Activated CD4-positive, alpha-beta T cell treated with anti-CD3 and anti-CD28 coated beads for 36 hours (primary cell): ENCODE measurements at places on chromosomes 4 and X. TPM values are rescaled to one million over a fixed set of nuclear protein-coding genes. Genes with fewer than 3 reads are reported as not detected.
A peak's percentile ranks its signal among the peaks of the same experiment; 100 is the strongest.

SERPINA7 gene
- total RNA-seq, result not detected

SMIM10L2A gene
- 0.16 TPM for total RNA-seq

- H3K36me3 ChIP-seq, result peaks cover 28% of the 10 kb centered on the region
- H3K27ac ChIP-seq, result peak overlapping the region; percentile 78
- no peak for DNase-seq
- H3K27me3 ChIP-seq, result no peaks in the 10 kb centered on the region
These were observed 9.2 kb downstream of the RFC1 start for GRCh38 chr4:39357002-39357401.

DNA sequence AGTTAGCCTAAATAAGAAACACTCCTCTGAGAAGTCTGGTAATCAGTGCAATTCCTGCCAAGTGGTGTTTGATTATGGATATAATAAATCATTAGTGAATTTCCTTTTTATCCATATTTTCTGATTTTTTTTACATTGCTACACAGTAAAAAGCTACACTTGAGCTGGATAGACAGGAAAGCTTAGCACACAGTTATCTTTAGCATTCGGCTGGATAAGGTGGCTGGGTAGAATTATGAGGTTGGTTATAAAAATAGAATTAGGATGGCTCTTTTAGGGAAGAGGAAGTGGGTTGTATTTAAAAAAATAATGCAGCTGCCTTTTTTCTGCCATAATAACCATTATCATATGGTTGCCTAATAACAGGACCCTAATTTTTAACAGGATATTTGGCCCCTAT lies 460.6 kb downstream of the NAF1 start:
- H3K4me1 ChIP-seq, result no peaks in the 10 kb centered on the region
- no peaks in the 10 kb centered on the region for H3K36me3 ChIP-seq
- H3K27ac ChIP-seq, result no peak overlapping the region
- no peak for DNase-seq

DNA sequence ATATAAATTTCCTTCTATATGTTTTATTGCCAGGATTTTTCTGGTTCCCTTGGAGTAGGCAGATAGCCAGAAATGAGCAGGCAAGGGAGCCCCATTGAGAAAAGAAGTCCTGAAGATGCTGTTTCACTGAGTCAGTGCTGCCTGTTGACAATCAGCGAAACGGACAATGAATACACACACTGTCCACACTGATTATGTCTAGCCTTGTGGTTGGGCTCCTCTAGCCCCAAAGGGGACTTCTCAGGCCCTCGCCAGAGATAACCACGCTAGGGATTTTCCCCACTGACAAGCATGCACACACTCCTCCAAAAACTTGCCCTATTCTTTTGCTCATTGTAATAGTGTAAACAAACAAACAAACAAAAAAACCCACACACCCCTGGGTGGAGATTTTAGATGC lies 369.3 kb downstream of the DMD start:
- DNase-seq, result no peak
- H3K27ac ChIP-seq, result no peak overlapping the region
- H3K4me3 ChIP-seq, result no peak overlapping the region
- H3K27me3 ChIP-seq, result no peaks in the 10 kb centered on the region

- no peak overlapping the region for H3K27ac ChIP-seq
- H3K36me3 ChIP-seq, result no peaks in the 10 kb centered on the region
- H3K4me1 ChIP-seq, result no peaks in the 10 kb centered on the region
- H3K27me3 ChIP-seq, result peaks cover 18% of the 10 kb centered on the region
These were observed 64.5 kb upstream of the FRAS1 start for GRCh38 chr4:77992581-77992980.

DNA sequence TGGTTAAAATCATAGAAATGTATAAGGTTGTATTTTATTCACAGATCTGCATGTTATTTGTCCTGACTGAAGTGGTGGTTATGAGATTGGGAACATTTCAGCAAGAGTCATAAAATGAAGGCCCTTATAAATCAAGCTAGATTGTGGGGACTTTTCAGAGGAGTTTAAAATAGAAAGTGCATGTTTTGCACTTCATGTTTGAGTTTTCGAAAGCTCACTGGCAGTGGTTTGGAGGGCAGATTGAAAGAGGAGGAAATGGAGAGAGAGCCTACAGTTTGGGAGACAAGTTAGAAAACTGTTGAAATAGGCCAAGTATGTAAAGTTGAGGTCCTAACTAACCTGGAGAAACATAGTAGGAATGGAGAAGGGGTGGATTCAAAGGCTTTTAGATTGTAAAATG lies 124.9 kb downstream of the KDM6A start:
- H3K27ac ChIP-seq, result peak overlapping the region; percentile 85
- peak overlapping the region; percentile 13 for H3K4me3 ChIP-seq
- peaks cover 28% of the 10 kb centered on the region for H3K36me3 ChIP-seq
- peaks cover 66% of the 10 kb centered on the region for H3K4me1 ChIP-seq

GRCh38 chr4:41750121-41750625 lies 1.6 kb upstream of the PHOX2B start:
- H3K36me3 ChIP-seq, result peaks cover 2% of the 10 kb centered on the region
- no peak overlapping the region for H3K27ac ChIP-seq
- peaks cover 71% of the 10 kb centered on the region for H3K27me3 ChIP-seq

NALF2 gene
- total RNA-seq, result 0.11 TPM

ZNF732 gene
- 0.09 TPM for total RNA-seq

SMIM43 gene
- not detected for total RNA-seq

DNA sequence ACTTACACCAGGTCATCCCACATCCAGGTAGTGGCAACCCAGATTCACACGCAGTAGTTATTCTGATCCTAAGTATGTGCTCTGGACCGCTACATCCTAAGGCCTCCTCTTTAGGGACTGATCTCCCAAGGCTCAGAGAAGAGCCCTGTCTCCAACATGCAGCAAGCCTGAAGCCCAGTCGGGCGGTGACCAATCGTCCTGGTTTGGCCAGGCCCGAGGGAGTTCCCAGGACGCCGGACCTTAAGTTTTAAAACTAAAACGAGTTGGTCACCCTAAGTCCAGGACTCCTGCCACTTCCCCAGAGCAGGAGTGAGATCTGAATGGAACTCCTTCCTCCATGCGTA lies 385 bp downstream of the LYAR start:
- peak overlapping the region; percentile 93 for H3K4me3 ChIP-seq
- H3K27me3 ChIP-seq, result no peaks in the 10 kb centered on the region
- H3K4me1 ChIP-seq, result peaks cover 31% of the 10 kb centered on the region
- peak; percentile 13 for DNase-seq

BTC gene
- total RNA-seq, result not detected

DNA sequence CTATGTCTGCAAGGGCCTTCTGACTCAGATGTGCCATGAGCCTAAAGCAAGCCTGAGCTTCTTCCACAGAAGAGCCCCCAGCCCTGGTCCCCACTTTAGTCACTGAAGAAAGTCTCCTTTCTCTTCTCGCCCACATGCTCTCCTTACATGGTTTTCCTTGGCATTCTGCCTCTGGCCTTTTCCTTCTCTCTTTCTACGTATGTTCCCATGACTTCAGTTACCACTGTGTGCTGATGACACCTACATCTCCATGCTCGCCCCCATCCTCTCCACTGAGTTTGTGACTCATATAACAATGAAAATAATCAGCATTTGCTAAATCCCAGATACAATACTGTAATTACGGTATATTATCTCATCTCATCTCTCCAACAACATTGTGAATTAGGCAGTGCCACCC lies 149.3 kb downstream of the AMMECR1 start:
- H3K36me3 ChIP-seq, result peaks cover 11% of the 10 kb centered on the region
- no peaks in the 10 kb centered on the region for H3K27me3 ChIP-seq
- no peak for DNase-seq
- no peak overlapping the region for H3K27ac ChIP-seq
- H3K4me1 ChIP-seq, result peaks cover 5% of the 10 kb centered on the region
- no peak overlapping the region for H3K4me3 ChIP-seq

DNA sequence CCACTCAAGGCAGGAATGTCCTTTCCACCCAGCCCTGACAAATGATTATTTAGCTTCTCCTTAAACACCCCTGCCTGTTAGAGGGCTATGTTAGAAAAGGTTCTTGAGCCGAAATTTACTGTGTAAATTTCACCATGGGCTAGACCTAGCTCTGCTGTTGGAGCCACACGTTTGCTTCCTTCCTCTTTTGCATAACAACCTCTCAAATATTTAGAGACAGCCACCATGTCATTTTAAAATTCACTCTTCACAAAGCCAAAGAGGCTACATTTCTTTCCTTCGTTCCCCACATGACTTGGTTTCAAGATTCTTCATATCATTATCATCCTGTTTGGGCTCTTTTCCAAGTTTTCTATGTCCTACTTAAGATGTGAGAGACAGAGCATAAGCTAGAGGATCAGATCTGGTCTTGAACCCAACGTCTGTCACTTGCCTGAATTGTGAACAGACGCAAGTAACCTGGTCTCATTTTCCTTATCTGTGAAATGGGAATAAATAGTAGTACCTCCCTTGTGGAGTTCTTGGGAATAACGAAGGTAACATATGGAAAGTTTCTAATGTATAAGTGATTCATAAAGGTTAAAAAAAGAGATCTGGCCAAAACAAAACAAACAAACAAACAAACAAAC lies 6.7 kb downstream of the DOCK11 start:
- DNase-seq, result no peak
- peak overlapping the region; percentile 66 for H3K4me3 ChIP-seq
- H3K4me1 ChIP-seq, result peaks cover 59% of the 10 kb centered on the region
- peak overlapping the region; percentile 99 for H3K27ac ChIP-seq

ADRA2C gene
- not detected for total RNA-seq

TAF7L gene
- total RNA-seq, result not detected

DNA sequence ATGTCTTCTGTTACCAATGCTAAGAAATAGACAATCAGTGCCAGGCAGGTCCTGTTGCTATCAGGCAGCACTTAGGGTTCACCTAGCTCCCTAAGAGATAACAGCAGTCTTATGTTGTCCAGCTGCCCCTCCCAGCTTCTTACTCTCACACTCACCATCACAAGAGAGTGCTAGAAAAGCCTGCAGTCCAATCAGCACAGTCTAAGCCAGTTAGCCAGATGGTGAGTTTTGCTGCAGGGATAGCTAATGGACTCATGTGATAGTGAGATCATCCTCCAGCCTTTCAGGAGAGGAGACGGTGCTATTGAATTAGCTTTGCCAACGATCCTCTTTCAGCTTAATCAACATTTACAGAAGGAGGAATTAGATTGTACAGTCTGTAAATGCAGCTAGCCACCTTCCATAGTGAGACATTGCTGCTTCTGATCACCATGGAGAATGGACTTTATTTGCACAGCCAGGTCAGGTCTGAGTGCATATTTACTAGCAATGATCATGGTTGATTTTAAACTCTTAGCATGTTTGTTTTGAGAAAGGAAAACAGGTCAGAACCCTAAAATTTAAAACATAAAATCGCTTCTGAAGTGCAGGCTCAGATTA lies 438.3 kb downstream of the CENPC start:
- no peaks in the 10 kb centered on the region for H3K27me3 ChIP-seq
- no peaks in the 10 kb centered on the region for H3K36me3 ChIP-seq
- DNase-seq, result no peak
- H3K4me1 ChIP-seq, result no peaks in the 10 kb centered on the region
- no peak overlapping the region for H3K27ac ChIP-seq
- no peak overlapping the region for H3K4me3 ChIP-seq

- H3K27ac ChIP-seq, result no peak overlapping the region
- no peaks in the 10 kb centered on the region for H3K4me1 ChIP-seq
- no peaks in the 10 kb centered on the region for H3K36me3 ChIP-seq
- no peak for DNase-seq
- H3K4me3 ChIP-seq, result no peak overlapping the region
These were observed 42.0 kb downstream of the LGI2 start for GRCh38 chr4:24988776-24989175.

- H3K4me3 ChIP-seq, result no peak overlapping the region
- H3K4me1 ChIP-seq, result no peaks in the 10 kb centered on the region
- no peak overlapping the region for H3K27ac ChIP-seq
- DNase-seq, result no peak
These were observed 151.6 kb downstream of the EMCN start for GRCh38 chr4:100366213-100366612.

SPCS3 gene
- 120 TPM for total RNA-seq

DNA sequence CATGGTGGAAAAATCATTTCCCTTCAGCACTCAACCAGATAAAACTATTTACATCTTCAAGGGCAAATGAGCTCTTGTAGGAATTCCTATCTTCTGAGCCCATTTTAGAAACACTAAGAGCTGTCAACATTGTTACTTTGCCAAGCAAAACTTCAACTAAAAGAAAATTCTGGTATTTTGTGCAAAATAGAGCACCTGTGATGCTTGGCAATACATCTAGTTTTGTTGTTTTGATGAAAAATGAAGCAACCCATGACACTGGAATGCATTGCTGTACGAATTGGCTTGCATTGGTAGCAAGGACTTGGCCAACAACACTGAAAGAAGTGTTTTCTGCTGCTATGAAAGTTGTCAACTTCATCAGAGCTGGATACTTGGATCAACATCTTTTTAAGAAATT lies 194.4 kb downstream of the COX18 start:
- H3K4me1 ChIP-seq, result no peaks in the 10 kb centered on the region
- H3K27ac ChIP-seq, result no peak overlapping the region
- H3K27me3 ChIP-seq, result no peaks in the 10 kb centered on the region

DNA sequence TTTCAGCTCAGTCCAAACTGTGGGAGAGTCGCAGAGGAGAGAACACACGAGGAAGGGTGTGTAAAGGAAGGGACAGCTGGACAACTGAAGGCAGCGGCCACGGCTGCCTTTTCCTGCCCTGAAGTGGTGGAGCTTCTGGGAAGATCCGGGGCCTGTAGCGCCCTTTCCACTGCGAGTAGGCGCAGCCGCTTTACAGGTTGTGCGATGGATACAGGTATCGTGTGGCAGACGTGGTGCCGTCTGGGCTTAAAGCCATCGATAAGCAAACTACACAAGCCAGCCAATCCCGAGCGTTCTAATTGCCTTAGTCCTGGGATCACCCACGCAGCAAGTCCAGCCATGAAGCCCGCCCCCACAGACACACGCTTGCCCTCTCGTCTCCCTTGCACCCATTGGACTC lies 15.4 kb downstream of the NKX6-1 start:
- no peak overlapping the region for H3K27ac ChIP-seq
- H3K4me3 ChIP-seq, result no peak overlapping the region
- no peak for DNase-seq
- peaks cover 13% of the 10 kb centered on the region for H3K4me1 ChIP-seq
- H3K36me3 ChIP-seq, result no peaks in the 10 kb centered on the region

GRCh38 chrX:153206425-153207046 lies 27.5 kb downstream of the MAGEA1 start:
- no peak for DNase-seq
- H3K4me3 ChIP-seq, result no peak overlapping the region
- no peak overlapping the region for H3K27ac ChIP-seq
- no peaks in the 10 kb centered on the region for H3K4me1 ChIP-seq

DNA sequence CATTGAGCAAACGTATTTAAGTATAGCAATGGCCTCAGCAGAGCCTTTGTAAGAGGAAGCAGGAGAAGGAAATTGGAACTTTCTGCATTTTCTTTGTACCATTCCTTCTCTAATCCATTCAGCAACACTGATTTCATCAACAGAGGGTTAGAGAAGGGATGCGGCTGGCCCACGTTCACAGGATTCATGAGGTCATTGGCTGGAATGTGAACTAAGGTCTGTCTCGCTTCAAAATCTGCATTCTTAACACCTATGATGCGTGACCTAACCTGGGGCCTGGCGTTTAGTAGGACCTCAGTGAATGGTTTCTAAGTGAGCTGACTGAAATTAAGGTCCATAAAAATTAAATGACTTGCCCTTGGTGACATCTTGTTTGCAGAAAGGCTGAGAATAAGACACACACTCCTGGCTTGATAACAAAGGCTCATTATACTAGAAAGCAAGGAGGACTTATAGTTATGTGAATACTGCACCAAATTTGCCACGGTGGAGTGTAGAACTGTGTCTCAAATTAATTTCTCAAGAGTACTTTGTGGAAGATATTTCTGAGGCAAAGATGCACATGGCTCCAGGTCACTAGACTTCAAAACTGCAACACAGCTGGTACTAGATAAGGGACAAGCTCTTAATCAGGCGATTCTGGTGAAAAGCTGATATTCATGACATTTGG lies 25.4 kb downstream of the FGFBP1 start:
- H3K4me3 ChIP-seq, result no peak overlapping the region
- H3K36me3 ChIP-seq, result no peaks in the 10 kb centered on the region
- DNase-seq, result no peak
- no peak overlapping the region for H3K27ac ChIP-seq
